ENCODE measurements at places on chromosomes 5 and 9.
A peak's percentile ranks its signal among the peaks of the same experiment; 100 is the strongest.

GRCh38 chr5:139686356-139686705 lies 38.2 kb downstream of the CXXC5 start:
- no peak overlapping the region for H3K4me3 ChIP-seq
- no peak for DNase-seq
- H3K4me1 ChIP-seq, result peaks cover 12% of the 10 kb centered on the region
- no peak overlapping the region for H3K27ac ChIP-seq

DNA sequence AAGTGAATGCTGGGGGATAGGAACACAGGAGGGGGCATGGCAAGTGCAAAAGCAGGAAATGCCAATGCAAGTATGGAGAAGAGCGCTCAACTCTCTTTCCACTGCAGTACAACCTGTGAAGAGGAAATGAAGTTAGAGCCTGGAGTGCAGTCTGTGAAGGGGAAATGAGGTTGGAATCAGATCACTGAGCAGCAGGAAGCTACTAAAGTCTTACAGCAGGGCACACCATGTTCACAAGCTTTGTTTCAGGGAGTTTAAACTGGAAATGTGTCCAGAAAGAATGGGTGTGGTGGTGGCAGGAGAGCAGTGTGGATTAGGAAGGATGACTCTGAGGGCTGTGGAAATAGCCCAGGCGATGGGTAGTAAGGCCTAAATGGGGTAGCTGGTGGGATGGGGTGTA lies 15.4 kb downstream of the ARHGEF37 start:
- H3K27ac ChIP-seq, result no peak overlapping the region
- H3K36me3 ChIP-seq, result no peaks in the 10 kb centered on the region
- H3K27me3 ChIP-seq, result no peaks in the 10 kb centered on the region

DNA sequence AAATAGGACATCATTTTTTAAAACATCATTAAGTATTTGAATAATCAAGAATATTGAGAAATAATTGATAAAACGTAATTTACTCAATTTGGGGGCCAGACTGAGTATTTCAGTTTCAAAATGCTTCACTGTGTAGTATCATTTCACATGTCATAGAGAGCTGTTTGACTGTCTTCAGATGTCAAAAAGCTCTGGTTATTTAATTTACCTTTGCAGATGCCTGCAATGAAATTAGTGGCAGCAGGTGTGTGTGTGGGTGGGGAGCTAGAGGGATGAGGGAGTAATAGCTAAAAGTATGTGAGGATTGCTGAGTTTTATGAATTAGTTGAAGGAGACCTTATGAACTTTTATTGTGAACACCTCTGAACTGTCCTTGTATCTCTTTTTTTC lies 567.2 kb upstream of the MEF2C start:
- no peaks in the 10 kb centered on the region for H3K4me1 ChIP-seq
- no peaks in the 10 kb centered on the region for H3K36me3 ChIP-seq
- no peak overlapping the region for H3K4me3 ChIP-seq
- DNase-seq, result no peak

GRCh38 chr5:35478856-35479682 lies 138.6 kb upstream of the SPEF2 start:
- no peaks in the 10 kb centered on the region for H3K27me3 ChIP-seq
- H3K27ac ChIP-seq, result no peak overlapping the region
- no peak overlapping the region for H3K4me3 ChIP-seq
- no peak for DNase-seq
- H3K4me1 ChIP-seq, result no peaks in the 10 kb centered on the region

DNA sequence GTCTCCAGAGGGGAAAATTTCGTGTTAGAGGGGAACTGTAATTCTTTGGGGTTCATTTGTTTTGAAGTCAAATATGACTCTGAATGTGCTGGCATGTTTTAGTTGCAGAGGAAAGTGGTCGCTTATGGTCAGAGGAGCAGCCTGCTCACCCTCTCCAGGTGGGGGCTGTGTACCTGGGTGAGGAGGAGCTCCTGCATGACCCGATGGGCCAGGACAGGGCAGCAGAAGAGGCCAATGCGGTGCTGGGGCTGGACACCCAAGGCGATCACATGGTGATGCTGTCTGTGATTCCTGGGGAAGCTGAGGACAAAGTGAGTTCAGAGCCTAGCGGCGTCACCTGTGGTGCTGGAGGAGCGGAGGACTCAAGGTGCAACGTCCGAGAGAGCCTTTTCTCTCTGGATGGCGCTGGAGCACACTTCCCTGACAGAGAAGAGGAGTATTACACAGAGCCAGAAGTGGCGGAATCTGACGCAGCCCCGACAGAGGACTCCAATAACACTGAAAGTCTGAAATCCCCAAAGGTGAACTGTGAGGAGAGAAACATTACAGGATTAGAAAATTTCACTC lies 13.5 kb downstream of the TXNDC15 start:
- H3K27me3 ChIP-seq, result no peaks in the 10 kb centered on the region
- H3K27ac ChIP-seq, result no peak overlapping the region
- no peaks in the 10 kb centered on the region for H3K4me1 ChIP-seq
- no peaks in the 10 kb centered on the region for H3K36me3 ChIP-seq
- no peak overlapping the region for H3K4me3 ChIP-seq
- DNase-seq, result no peak

DNA sequence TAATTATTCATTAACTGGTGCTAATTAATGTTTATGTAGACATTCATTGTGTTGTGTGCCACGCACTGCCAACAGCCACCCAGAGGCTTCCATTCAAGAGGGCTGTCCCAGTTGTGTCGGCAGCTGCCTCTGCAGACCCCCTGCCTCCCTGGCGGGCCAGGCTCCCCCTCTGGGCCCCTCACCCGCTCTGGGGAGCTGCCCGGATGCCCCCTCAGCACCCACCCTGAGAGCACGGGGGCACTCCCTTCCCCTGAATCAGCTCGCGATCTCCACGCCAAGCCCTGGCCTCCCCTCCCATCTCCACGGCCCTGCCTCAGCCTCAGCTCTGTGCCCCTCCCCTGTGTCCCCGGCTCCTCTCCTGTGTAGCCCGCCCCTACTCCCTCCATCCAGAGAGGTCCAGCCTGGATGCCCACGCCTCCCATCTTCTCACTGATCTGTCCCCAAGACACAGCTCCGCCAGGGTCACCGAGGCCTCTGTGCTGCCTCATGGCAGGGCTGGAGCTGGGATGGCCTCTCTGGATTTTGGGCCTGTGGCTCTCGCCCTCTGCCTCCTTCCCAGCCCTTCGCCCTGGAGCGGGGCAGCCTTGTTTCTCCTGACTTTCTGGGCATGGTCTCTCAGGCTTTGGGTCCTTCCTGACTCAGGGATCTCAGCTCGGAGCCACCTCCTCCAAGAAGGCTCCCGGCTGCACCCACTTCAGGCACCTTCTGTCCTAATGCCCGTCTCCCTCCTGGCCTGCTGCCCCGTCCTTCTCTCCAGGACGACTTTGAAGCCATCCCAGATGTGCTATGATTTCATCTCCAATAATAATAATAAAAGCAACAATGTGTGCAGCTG lies 16.0 kb upstream of the SLC9A3 start:
- no peaks in the 10 kb centered on the region for H3K27me3 ChIP-seq
- no peak overlapping the region for H3K4me3 ChIP-seq
- H3K36me3 ChIP-seq, result no peaks in the 10 kb centered on the region
- DNase-seq, result no peak
- H3K27ac ChIP-seq, result no peak overlapping the region

DNA sequence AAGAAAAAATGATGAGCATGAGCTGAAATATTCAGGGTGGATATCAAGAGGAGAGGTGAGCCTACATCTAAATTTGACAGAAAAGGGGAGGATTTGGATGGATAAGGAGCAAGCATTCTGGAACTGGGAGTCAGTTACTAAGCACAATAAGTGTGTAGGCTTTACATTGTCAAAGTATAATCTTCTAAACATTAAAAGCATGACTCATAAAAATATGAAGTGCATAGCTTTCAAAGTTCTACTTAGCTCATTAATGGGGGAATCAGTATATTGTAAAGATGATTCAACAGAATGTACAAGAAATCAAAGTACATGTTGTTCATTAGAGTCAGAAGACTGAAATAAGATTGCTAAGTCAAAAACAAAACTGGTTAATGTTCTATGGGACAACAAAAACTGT lies 248.0 kb upstream of the GAS1 start:
- H3K36me3 ChIP-seq, result no peaks in the 10 kb centered on the region
- H3K4me3 ChIP-seq, result no peak overlapping the region
- no peak overlapping the region for H3K27ac ChIP-seq

DNA sequence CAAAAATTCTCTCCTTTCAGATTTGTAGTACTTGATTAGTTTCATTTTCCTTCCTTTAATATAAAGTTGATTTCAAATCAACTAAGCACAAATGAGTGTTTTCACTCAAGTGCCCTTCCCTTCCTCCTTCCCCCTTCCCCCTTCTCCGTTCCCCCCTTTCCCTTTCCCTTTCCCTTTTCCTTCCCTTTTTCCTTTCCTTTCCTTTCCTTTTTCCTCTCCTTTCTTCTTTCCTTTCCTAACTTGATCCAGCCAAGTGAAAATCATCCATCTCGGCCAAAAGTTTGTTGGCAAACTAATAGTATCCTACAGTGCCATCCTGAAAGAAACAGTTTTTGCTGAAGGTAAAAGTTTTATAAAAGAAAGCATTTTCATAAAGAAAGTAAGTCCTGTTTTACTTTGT lies 85.3 kb upstream of the CD180 start:
- H3K36me3 ChIP-seq, result no peaks in the 10 kb centered on the region
- DNase-seq, result no peak
- H3K4me1 ChIP-seq, result peaks cover 5% of the 10 kb centered on the region
- no peaks in the 10 kb centered on the region for H3K27me3 ChIP-seq
- H3K4me3 ChIP-seq, result no peak overlapping the region

DNA sequence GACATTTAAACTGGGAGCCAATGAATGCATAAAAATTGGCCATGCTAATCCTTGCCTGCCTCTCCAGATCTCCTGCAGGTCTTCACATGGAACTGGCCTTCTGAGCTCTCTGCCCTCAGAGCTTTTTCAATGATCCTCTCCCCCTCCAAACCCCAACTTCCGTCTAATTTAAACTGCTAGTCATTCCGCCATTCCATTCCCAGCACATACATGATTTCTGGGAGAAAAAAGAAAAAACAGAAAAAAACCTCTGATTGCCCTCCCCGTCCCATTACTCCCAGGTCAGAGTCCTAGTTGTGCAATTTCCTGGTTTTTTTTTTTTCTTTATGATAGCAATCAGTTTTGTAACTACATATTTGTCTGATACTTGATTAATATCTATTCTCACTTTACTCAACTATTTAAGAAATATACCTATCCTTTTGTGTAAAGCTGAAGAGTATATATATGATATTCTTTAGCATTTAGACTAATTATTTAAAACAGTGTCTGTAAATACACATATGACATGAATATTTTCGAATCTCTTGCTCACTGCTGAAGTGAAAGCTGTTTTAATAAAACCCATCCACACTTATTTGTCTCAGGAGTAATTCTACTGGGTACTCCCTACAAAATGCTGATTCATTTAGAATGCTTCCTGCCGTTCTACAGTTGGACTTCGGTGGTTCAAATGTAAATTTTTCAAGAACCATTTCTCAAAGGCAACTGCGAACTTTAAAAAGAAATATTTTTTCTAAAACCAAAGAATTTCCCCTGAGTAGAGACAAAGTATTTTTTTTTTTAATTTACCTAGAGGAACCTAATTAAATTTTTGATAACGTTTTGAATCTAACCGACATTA lies 1.6 kb downstream of the HINT1 start:
- no peaks in the 10 kb centered on the region for H3K27me3 ChIP-seq
- no peak for DNase-seq
- peak overlapping the region; percentile 93 for H3K27ac ChIP-seq
- peak overlapping the region; percentile 86 for H3K4me3 ChIP-seq
- H3K36me3 ChIP-seq, result no peaks in the 10 kb centered on the region
- peaks cover 3% of the 10 kb centered on the region for H3K4me1 ChIP-seq
